Fibroblast of skin of abdomen (primary cell): ENCODE measurements at places on chromosomes 6 and 20.
A peak's percentile ranks its signal among the peaks of the same experiment; 100 is the strongest.

- DNase-seq, result peak; percentile 78
These were observed 192.6 kb upstream of the SALL4 start for GRCh38 chr20:51994751-51995417.

- DNase-seq, result no peak
These were observed 612 bp downstream of the TNNC2 start for GRCh38 chr20:45826381-45827019.

DNA sequence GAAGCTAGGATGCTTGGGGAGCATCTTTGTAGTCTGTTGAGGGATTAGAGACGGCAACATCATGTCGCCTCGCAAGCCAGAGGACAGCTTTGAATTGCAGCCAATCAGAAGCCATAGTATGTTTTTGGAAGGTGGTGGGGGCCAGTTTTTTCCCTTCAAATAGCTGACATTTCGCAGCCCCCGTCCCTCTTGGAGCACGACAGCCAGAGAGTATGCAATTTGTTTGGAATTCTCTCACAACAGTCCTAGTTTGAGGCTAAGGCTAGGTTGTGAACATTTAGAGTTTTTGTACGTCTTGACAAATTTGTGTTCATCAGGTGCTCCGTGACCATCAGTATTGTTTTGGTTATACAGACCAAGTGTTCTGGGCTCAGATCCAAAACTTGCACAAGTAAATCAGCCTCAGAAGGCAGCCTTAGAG lies 83.3 kb downstream of the PLCB1 start:
- DNase-seq, result peak; percentile 61

GRCh38 chr6:162970246-162970645 lies 242.5 kb downstream of the PACRG start:
- no peak for DNase-seq

DNA sequence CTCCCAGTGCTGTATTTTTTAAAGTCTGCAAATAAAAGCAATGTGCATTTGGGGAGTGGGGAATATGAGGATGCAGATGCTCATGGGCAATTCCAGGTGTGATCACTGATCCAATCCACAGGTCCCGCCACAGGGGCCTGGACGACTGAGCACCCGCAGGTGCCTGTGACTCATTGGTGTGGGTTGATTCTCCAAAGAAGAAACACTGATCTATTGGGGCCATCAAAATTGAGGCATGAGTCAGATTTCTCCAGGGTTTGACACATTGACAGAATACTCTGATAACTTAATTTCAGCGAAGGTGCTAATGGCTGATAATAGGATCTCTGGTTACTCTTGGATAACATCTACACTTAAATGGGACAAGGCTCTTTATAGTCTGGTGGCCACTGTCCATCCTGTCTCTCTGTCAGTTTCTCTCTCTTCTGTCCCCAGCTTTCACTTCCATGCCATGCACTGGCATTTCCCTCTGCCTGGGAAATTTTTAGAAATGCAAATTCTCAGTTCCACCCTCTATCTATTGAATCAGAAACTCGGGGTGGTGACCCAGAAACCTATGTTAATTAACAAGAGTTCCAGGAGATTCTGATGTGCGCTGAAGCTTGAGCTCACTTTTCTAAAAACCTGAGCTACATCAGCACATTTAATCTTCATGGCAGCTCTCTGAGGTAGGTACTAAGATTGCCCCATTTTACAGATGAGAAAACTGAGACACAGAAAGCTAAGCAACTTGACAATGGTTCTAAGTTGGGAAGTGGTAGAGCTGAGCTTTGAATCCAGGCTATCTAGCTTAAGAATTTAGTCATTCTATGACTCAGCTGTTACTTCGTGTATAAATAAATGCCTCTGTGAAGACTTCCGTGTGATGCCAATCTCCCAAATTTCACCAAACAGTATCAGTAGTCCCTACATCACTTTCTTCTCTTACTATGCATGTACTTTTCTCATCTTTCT lies 10.2 kb upstream of the RCAN2 start:
- DNase-seq, result no peak

GRCh38 chr20:25306991-25307903 lies 59.4 kb downstream of the PYGB start:
- no peak for DNase-seq

DNA sequence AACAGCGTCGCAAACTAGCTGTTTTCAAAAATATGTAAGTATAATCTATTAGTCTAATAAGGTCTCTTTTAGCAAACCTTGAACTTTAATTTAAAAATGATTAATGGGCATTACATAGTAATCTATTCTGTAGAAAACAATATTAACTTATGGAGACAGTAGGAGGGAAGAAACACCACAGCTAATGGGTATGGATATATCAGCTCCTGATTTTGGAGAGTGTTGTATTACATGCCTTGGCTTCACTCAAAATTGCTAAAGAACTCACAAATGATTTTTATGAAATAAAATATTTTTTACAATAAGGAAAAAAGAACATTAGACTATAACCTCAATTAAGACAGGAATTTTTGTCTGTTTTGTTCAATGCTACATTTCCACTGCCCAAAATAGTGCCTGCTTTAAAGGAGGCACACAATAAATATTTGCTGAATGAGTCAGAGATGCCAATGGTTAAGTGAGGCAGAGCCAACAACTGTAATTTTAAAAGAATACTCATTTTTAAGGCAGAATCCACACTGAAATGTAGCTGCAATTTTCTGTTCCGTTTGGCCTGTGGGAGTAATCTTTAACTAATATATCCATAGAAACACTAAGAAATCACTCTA lies 15.7 kb downstream of the ATG5 start:
- peak; percentile 26 for DNase-seq

DNA sequence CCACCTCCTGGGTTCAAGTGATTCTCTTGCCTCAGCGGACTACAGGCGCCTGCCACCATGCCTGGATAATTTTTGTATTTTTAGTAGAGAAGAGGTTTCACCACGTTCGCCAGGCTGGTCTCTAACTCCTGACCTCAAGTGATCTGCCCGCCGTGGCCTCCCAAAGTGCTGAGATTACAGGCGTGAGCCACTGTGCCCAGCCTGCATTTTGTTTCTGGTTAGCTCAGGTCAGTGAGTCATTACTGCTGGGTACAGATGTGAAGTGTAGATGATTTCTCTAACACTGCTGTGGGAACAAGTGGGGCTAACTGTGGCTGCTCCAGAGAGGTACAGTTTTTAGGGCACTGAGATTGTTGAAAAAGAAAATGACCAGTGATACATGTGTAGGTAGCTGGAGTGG lies 188.6 kb downstream of the PRL start:
- DNase-seq, result no peak

GRCh38 chr6:150633486-150633834 lies 33.8 kb downstream of the PLEKHG1 start:
- DNase-seq, result no peak

DNA sequence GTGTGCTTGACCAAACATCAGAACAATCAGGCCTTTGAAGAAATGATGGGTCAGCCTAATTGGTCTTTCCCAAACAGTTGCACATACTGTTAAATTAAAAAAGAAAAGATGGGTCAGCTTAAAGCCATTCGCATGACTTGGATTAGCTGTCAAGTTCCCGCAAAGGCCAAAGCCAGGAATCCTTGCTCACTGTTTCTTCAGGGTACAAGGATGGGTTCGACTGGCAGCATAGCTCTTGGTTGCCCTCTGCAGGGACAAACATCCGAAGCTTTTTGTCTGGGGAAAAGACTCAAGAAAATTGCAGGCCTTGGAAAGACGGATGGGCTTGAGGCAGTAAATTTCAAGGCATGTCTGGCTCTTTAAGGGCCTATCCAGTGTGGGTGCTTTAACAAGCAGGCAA lies 168.0 kb downstream of the HDGFL1 start:
- DNase-seq, result peak; percentile 73

DNA sequence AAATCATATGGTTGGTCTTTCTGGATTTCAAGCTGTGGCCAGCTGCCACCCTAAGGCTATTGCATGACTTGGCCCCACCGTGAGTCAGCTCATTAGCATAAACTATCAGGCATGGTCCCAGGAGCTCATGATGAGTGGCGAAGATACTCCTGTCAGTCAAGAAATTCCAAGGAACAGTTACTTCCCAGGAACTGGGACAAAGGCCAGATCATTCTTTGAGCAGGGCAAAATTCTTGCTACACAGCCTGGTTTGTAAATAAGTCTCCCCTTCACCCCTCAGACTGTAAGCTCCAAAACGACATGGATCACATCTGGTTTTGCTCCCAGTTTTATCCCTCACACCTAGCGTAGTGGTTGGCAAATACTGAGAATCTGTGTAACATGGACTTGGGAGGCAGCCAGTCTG lies 33.0 kb upstream of the KIAA1586 start:
- peak; percentile 89 for DNase-seq

DNA sequence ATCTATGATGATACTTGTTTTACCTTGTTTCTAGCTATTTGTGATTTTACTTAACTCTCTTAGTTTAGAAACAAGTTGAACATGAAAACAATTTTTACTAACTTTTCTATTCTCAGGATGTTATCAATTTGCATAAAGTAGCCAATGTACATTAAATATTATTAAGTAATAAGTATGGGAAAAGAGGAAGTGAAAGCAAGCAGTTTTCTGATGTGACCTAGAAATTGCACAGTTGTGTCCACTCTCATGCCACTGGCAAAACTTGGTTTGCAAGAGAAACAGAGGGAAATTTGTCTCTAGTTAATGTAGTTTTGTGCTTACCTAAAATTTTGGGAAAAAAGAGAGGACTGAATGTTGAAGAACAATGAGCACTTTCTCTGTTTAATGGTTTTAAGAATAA lies 19.2 kb upstream of the TSPYL1 start:
- DNase-seq, result no peak

GRCh38 chr6:17710331-17710730 lies 3.6 kb upstream of the NUP153 start:
- DNase-seq, result peak; percentile 40

- peak; percentile 44 for DNase-seq
These were observed 7.0 kb downstream of the UBD start for GRCh38 chr6:29552512-29553051.

GRCh38 chr6:31031095-31031494 lies 20.8 kb downstream of the MUC22 start:
- no peak for DNase-seq

DNA sequence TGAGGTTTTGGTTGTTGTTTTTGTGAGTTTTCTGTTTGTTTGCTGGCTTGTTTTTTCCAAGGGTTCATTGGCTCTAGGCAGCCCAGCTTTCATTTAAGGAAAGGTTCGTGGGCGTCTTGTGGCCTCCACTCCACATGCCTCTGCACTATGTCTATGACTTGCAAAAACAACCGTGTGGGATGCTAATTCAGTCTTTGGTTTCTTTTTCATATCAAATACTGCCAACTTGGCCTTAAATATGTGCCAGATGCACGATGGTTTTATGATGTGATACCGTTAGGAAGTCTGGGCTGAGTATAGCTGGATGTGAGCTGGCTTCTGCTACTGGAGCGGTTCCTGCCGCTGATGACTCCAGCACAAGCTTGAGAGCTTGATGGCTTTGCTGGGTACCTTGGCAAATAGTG lies 96.3 kb downstream of the BMP2 start:
- DNase-seq, result no peak

DNA sequence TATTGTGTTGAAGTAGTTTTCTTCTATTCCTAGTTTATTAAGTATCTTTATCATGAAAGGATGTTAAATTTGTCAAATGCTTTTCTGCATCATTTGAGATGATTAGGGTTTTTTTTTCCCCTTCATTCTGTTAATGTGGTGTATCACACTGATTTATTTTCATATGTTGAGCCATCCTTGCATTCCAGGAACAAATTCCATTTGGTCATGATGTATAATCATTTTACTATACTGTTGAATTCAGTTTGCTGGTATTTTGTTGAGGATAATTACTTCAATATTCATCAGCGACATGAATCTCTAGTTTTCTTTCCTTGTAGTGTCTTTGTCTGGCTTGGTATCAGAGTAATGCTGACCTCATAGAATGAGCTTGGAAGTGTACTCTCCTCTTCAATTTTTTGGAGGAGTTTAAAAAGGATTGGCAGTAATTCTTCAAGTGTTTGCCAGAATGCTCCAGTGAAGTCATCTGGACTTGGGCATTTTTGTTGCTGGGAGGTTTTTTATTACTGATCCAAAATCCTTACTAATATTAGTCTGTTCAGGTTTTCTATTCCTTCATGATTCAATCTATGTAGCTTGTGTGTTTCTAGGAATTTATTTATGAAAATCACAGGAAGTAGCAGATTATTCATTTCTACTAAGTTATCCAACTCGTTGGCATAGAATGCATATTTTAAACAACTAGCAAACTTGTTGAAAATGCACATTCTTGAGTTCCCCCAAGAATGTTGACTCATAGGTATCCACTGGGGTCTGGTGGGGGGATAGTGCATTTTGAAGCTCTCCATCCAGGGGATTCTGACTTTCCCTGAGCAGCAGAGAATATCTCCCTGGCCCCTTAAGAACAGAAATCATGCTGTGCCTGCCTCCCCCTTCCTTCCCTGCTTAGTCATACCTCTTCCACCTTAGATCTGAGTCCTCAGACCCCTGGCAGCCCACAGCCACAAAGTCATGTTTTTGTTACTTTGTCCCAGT lies 187.1 kb downstream of the BMP7 start:
- DNase-seq, result peak; percentile 88

DNA sequence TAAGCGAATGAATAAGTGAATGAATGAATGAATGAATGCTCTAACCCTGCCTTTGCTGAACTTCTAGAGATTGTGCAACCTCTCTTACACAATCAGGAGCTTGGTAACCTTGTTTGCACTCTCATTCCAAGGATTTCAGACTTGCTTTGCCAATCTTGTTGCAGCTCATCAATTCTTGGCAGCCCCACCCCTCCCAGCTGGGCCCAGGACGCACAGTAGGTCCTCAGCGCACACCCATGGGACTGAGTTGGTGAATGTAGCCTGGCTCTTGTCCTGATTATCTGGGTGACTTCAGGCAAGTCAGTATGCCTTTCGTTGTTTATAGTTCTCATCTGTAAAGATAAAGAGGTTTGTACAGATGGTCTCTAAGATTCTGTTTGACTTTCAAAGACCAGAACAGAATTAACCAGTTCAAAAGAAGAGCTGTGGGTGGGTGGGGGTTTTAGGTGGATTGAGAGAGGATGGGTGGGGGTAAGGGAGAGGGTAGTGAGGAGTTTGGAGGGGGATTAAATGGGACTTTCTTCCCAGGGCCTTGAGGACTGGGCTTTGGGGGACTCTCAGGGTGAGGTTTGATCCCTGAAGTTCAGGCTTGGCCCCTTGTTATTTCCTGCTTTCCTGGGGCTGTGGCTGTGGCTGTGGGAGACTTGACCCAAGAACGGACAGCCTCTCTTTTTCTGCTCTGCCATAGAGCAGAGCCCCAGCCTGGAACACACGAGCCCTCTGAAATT lies 33.2 kb downstream of the VEGFA start:
- DNase-seq, result peak; percentile 29

DNA sequence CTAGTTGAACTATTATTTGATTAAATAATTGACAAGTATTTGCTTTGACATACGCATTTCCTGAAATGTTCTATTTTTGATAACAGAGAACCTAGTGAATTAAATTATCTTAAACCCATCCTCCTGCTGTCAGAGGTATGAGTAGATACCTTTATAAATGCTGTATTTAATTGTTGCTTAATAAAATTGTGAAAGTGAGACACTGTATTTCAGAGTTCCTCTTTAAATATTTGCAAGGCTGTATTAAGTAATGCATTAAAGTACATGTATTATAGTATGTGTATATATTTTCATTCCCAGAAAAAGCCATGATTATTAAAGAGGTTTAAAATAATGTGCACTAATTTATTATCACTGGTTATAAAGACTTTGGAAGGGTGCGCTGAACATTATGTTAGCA lies 483.8 kb downstream of the TFAP2B start:
- DNase-seq, result no peak
